Dorsolateral prefrontal cortex (tissue), 122 donors: ENCODE measurements at places on chromosomes 1 and 21. TPM values are rescaled to one million over a fixed set of nuclear protein-coding genes. Genes with fewer than 3 reads are reported as not detected.

The PBX1 gene
- total RNA-seq: 138 TPM

The ANKRD35 gene
- total RNA-seq: 7.9 TPM

The BSND gene
- total RNA-seq: 0.11 TPM

The PLEKHA6 gene
- 123 TPM for total RNA-seq

The PCP4L1 gene
- total RNA-seq: 32.9 TPM

The SSR2 gene
- total RNA-seq: 74.1 TPM

The CLDN8 gene
- total RNA-seq: not detected

The OR2T33 gene
- not detected for total RNA-seq

The PADI4 gene
- not detected for total RNA-seq

The RNU1-4 gene
- 6,215 TPM for total RNA-seq

The C1orf141 gene
- not detected for total RNA-seq

The RGS8 gene
- 6.2 TPM for total RNA-seq

The DENND2C gene
- 1.7 TPM for total RNA-seq

The GPR37L1 gene
- 73.0 TPM for total RNA-seq

The TTF2 gene
- total RNA-seq: 20.2 TPM

The EXTL1 gene
- total RNA-seq: 57.5 TPM

The SCAF4 gene
- 35.6 TPM for total RNA-seq

The RBM11 gene
- total RNA-seq: 5.2 TPM

The GNG4 gene
- total RNA-seq: 16.2 TPM

The RPE65 gene
- 0.25 TPM for total RNA-seq

The TFF3 gene
- total RNA-seq: not detected

The CHTOP gene
- total RNA-seq: 73.3 TPM

The ST6GALNAC3 gene
- 19.9 TPM for total RNA-seq

The FAM3B gene
- not detected for total RNA-seq

The HSD3B2 gene
- not detected for total RNA-seq

The FCAMR gene
- total RNA-seq: not detected

The EPHA2 gene
- total RNA-seq: 3.3 TPM

The TMEM201 gene
- 21.9 TPM for total RNA-seq

The SH2D1B gene
- 1.8 TPM for total RNA-seq
